Right lobe of liver (tissue), 6 donors: ENCODE measurements at places on chromosomes 5 and 9. TPM values are rescaled to one million over a fixed set of nuclear protein-coding genes. Genes with fewer than 3 reads are reported as not detected.
A peak's percentile ranks its signal among the peaks of the same experiment; 100 is the strongest.

DNA sequence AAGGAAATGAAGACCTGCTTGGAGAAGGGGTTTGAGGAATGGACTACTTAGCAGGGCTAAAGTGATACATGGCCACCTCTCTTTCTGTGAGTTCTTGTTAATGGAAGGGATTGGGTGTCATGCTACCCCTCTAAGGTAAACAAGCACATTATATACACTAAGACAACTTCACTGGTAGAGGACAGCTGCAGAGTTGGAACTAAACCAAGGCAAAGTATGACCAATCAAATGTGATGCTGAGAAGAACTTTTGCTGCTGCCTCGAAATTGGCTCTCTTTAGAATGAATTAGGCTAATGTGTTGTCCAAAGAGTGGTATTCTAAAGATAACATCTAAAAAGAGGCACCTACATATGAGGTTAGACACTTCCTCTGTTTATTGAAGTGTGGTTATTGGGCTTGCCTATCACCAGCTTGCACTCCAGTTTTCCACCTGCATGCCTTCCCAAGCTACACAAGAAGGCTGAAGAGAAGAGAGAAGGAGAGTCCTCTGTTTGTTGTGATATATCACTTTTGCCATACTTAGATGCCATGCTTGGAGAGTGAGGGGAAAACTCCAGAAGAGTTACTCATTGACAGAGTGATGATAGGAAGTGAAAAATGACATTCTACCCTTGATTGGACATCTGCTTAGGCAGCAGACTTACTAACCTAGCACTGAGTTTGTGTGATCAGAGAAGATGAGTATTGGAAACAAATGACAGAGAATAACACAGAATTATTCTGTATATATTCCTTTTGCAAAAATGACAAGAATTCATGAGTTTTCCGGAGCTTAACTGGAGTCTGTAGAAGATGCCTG lies 536.1 kb downstream of the ZNF608 start:
- no peaks in the 10 kb centered on the region for H3K27me3 ChIP-seq
- H3K36me3 ChIP-seq = no peaks in the 10 kb centered on the region
- no peak overlapping the region for H3K4me3 ChIP-seq
- H3K27ac ChIP-seq = no peak overlapping the region
- DNase-seq = no peak
- H3K4me1 ChIP-seq = no peaks in the 10 kb centered on the region

The ARID3C gene
- 2.5 TPM for total RNA-seq

DNA sequence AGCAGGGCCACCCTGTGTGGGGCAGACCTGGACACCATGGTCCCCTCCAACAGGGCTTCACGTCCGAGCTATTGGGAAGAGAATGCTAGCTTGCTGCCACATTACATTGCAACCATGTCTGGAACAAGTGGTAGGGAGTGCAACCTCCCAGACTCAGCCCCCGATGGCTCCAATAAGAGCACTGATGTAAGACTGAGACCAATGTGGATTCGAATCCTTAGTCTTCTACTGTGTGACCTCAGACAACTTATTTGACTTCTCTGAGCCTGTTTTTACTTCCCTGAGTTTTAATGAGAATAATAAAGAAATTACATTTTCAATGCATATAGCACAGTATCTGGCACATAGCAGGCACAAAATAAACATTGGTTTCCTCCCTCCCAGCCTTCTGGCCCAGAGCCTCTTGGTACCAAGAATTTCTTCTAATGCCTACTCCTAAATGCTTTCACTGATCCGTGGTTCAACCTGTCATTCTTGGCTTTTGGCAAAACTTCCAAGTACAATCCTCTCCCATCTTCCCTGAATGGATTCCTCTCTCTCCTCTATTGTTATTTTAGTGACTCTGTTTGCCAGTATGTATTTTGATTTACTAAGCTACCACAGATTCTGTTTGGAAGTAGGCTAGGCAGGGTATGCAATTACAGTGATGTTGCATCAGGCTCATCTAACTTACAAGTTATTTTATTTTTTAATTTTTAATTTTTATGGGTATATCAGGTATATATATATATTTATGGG lies 34.6 kb upstream of the COL15A1 start:
- H3K27me3 ChIP-seq = no peaks in the 10 kb centered on the region
- DNase-seq = no peak
- H3K36me3 ChIP-seq = no peaks in the 10 kb centered on the region

DNA sequence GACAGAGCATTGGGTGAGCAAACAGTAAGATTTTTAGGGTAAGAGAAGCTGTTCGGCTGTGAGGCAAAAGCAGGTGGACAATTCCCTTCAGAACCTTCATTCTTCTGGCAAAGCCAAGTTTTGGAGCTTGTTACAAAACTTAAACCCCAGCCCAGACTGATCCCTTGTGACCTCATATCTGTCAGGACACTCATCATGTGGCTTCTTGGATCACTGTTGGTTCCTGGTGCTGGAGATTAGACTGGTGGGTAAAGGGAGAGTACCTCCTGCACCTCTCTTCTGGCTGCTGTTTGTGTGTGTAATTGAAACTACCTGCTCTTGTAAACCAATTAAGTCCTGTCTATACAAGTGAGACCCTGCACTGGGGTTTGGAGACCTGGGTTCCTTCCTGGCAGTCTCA lies 21.0 kb downstream of the LARP1 start:
- no peak for DNase-seq
- no peaks in the 10 kb centered on the region for H3K36me3 ChIP-seq
- H3K27ac ChIP-seq = no peak overlapping the region
- H3K4me3 ChIP-seq = no peak overlapping the region
- no peaks in the 10 kb centered on the region for H3K27me3 ChIP-seq
- H3K4me1 ChIP-seq = no peaks in the 10 kb centered on the region

DNA sequence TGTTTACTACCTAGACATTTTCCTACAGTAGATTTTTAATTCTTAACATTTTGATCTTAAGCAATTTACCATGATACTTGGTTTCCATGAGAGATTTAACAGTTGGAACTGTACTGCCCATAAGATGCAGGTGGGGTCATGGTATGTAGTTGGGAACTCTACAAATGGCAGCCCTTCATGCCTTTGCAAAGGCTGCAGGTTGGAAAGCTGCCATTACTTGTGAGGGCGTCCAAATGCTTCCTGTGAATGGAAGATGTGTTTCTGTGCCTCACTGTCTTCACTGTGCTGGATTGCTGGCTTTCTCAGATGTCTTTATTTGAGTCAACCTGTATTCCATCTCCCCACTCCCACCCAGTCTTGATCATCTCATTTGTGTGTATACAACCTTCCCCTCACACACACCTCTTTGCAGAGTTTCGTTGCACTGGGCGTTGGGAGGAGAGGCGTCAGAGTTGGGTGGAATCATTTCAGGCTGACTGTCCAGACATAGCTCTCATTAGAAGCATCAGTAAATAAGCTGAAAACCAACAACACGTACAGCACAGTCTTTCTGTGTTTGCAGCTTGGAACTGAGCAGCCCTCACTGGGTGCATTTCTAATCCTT lies 14.8 kb upstream of the ABL1 start:
- H3K27me3 ChIP-seq = no peaks in the 10 kb centered on the region
- no peaks in the 10 kb centered on the region for H3K4me1 ChIP-seq
- no peaks in the 10 kb centered on the region for H3K36me3 ChIP-seq
- DNase-seq = no peak
- H3K4me3 ChIP-seq = no peak overlapping the region

The SLC46A2 gene
- total RNA-seq = not detected

DNA sequence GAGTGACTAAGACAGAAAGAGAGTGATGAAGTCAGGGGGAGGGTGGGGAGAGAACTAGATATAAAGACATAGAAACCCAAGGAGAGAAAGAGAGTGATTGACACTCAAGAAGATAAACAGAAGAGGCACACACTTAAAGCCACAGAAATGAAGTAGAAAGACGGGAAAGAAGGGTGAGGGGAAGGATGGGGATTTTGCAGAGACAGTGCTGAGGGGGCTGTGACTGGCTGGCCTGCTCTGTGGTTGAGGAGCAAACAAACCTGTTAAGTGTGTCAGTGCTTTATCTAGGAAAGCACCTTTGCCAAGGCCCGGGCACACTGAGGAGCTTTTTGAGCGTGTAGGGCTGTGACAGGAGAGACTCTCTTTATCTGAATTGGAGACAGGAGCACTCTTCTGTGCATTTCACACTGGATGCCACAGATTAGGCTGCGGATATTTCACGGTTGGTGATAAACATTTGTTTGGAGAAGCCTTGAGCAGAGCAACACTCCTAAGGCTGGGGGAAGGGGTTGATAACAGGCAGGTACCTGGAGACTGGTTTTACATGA lies 109.1 kb downstream of the DOCK2 start:
- H3K36me3 ChIP-seq = no peaks in the 10 kb centered on the region
- no peak overlapping the region for H3K27ac ChIP-seq
- no peak overlapping the region for H3K4me3 ChIP-seq
- H3K4me1 ChIP-seq = no peaks in the 10 kb centered on the region
- H3K27me3 ChIP-seq = no peaks in the 10 kb centered on the region

The RMI1 gene
- total RNA-seq = 2.0 TPM

GRCh38 chr9:135016876-135017275 lies 70.6 kb upstream of the OLFM1 start:
- H3K27ac ChIP-seq = no peak overlapping the region
- H3K36me3 ChIP-seq = no peaks in the 10 kb centered on the region
- no peak overlapping the region for H3K4me3 ChIP-seq

GRCh38 chr5:68264024-68264956 lies 48.7 kb downstream of the PIK3R1 start:
- no peaks in the 10 kb centered on the region for H3K36me3 ChIP-seq
- peak; percentile 66 for DNase-seq
- peaks cover 9% of the 10 kb centered on the region for H3K4me1 ChIP-seq
- peak overlapping the region; percentile 49 for H3K27ac ChIP-seq
- no peaks in the 10 kb centered on the region for H3K27me3 ChIP-seq

The CDC20B gene
- total RNA-seq = not detected

The IFNB1 gene
- total RNA-seq = not detected

- no peak for DNase-seq
- H3K4me1 ChIP-seq = no peaks in the 10 kb centered on the region
- H3K36me3 ChIP-seq = no peaks in the 10 kb centered on the region
- peak overlapping the region; percentile 90 for H3K4me3 ChIP-seq
Measured at GRCh38 chr5:37370550-37370863, 399 bp downstream of the NUP155 start.

The ZFP37 gene
- 0.44 TPM for total RNA-seq

GRCh38 chr5:151092762-151093161 lies 11.9 kb upstream of the TNIP1 start:
- peaks cover 42% of the 10 kb centered on the region for H3K4me1 ChIP-seq
- H3K27ac ChIP-seq = no peak overlapping the region
- no peak overlapping the region for H3K4me3 ChIP-seq
- H3K27me3 ChIP-seq = no peaks in the 10 kb centered on the region
- H3K36me3 ChIP-seq = no peaks in the 10 kb centered on the region
- DNase-seq = no peak

The FAXDC2 gene
- total RNA-seq = 32.2 TPM

- no peak for DNase-seq
- H3K4me3 ChIP-seq = no peak overlapping the region
- H3K27me3 ChIP-seq = no peaks in the 10 kb centered on the region
- no peaks in the 10 kb centered on the region for H3K4me1 ChIP-seq
- H3K36me3 ChIP-seq = no peaks in the 10 kb centered on the region
Measured at GRCh38 chr9:135864447-135865049, 42.8 kb downstream of the CAMSAP1 start.

- H3K4me3 ChIP-seq = peak overlapping the region; percentile 75
- H3K27ac ChIP-seq = peak overlapping the region; percentile 82
- H3K36me3 ChIP-seq = no peaks in the 10 kb centered on the region
- H3K27me3 ChIP-seq = no peaks in the 10 kb centered on the region
- no peaks in the 10 kb centered on the region for H3K4me1 ChIP-seq
Measured at GRCh38 chr5:142769251-142769792, 855 bp upstream of the ARHGAP26 start.

DNA sequence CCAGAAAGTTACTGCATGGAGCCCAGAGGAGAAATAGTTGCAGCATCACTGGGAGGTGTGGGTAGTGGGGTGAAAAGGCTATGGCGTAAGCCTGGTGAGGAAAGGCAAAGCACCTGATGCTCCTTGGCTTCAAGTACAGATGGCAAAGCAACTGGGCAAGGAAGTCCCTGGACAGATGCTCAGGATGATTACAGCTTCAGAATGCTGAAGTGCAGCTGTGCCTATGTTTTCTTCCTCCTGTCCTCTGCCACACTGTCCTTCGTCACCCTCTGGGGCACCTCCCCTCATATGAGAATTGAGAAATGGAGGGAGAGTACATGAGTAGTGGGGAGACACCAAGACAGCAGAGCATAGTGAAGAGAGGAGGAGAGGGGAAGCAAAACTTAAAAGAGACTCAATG lies 328.0 kb downstream of the PDE4D start:
- no peak for DNase-seq
- H3K4me1 ChIP-seq = no peaks in the 10 kb centered on the region
- H3K4me3 ChIP-seq = no peak overlapping the region
- H3K27me3 ChIP-seq = no peaks in the 10 kb centered on the region
- no peak overlapping the region for H3K27ac ChIP-seq

The DND1 gene
- total RNA-seq = 0.61 TPM

The PCSK1 gene
- total RNA-seq = not detected

DNA sequence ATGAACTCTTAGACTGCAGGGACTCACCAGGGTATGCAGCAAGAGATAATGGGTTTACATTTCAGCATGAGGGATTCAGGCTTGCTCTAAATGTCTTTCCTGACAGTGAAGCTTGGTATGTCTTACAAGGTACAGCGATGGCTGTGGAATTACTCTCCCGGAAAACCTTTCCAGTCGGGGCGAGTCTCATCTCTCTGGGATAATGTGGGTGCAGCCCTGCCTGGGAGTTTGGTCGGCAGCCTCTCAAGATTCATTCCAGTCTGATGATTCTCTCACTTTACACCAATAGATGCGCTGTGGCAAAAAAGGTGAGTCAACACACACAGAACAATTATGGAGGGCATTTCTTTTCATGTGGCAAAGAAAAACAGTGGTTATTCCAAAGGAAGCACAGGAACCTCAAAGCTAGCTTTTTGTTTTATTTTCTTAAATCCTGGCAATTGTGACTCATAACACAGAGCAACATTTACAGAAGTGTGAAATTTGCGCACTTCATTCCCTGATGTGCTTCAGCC lies 190.3 kb downstream of the DCP2 start:
- no peak overlapping the region for H3K27ac ChIP-seq
- no peak for DNase-seq
- no peaks in the 10 kb centered on the region for H3K4me1 ChIP-seq
- no peak overlapping the region for H3K4me3 ChIP-seq

DNA sequence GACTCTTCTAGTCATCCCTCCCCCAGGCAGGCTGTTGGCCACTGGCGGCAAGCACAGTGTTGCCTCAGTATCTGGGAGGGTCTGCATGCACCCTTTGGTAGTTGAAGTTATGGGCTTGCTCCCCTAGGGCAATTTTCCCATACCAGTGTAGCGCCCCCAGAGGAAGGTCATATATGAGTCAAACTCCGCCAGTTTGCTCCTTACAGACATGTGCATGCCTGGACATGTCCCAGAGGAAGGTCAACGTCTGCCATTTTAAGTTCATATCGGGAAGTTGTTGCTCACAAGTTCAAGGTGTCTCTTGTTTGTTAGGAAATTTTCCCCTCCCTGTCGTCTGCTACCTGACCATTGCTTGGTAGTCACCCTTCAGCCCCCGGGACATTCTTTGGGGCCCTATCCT lies 51.3 kb upstream of the MROH2B start:
- no peak overlapping the region for H3K4me3 ChIP-seq
- no peaks in the 10 kb centered on the region for H3K27me3 ChIP-seq
- no peak overlapping the region for H3K27ac ChIP-seq
- no peaks in the 10 kb centered on the region for H3K4me1 ChIP-seq
- DNase-seq = no peak

The SLC36A2 gene
- not detected for total RNA-seq

GRCh38 chr5:167767795-167768194 lies 523.6 kb upstream of the WWC1 start:
- no peak overlapping the region for H3K27ac ChIP-seq
- H3K27me3 ChIP-seq = no peaks in the 10 kb centered on the region
- no peaks in the 10 kb centered on the region for H3K36me3 ChIP-seq
- no peak for DNase-seq
